ENCODE measurements at places on chromosomes 13 and 19.

DNA sequence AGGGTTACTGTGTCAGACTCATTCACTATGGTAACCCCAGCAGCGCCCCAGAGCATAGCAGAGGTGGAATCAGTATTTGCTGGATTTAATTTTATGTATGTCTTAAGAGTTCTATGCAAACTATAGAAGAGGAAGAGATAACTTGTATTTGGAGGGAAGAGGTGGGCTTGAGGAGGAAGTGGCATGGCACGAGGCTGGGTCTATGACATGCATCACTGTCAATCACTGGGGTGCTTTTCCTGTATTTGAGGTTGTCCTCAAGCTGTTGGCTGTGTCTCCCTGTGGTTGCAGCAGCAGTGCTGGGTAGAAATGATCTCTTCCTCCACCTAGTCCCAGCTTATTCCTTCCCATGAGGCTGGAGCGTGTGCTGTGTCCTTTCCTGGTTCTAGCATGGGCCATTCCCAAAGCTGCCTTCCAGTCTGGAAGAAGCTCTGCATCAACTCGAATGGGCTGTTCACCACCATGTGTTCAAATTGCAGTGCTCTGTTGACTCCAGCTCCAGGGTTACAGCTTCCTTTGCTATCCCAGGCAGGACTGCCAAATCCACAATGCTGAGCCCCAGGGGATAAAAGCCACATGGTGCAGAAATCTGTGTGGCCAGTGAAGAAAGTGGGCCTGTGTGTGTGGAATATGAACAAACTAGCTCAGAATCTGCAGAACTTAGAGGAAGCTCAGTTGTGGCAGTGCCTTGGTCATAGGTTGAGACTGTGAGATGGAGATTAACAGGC is 73.1 kb upstream of the MTIF3 start:
- DNase-seq = no peak

DNA sequence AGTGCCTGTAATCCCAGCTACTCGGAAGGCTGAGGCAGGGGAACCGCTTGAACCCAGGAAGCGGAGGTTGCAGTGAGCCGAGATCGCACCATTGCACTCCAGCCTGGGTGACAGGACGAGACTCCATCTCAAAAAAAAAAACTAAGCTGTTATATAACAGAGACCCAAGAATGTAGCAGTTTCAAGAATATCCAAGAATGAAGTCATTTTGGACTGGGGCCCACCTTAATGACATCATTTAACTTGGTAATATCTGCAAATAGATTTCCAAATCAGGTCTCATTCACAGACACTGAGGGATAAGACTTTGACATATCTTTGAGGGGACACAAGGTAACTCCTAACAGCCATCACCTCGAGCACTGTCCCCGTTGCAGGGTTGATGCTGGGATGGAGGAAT is 36.5 kb upstream of the MRI1 start:
- no peak for DNase-seq

DNA sequence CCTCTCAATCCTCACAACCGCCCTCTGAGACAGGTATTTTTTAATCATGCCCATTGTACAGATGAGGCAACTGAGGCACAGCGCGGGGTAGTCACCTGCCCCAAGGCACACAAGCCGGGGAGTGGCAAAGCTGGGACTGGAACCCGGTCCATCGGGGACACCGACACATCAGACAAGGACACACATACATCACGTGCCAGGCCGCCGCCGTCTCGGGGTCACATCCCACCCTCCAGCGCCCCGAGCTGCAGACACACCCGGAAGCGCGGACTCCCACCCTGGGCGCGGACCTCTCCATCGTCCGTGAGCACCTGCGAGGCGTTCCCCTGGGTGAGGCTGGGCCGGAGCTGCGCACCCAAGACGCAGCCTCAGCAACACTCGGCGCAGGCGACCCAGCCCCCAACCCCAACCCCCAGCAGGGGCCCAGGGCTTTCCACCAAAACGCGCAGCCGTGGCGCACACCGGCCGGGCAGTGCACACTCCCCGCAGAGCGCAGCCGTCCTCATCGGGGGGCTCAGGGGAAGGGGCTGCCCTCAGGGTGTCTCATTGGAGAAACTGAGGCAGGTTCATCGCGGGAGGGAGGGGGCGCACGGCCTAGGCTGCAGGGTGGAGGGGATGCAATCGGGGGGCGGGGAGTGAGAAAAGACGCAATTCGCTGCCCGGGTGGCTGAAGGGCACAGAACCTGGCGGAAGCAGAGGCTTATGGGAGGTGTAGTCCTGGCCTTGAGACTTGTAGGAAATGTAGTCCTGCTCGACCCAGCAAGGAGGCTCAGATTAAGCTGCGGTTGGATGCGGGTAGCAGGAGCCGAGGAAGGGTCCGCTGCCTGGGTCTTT is 1.9 kb upstream of the LMTK3 start:
- DNase-seq = no peak

DNA sequence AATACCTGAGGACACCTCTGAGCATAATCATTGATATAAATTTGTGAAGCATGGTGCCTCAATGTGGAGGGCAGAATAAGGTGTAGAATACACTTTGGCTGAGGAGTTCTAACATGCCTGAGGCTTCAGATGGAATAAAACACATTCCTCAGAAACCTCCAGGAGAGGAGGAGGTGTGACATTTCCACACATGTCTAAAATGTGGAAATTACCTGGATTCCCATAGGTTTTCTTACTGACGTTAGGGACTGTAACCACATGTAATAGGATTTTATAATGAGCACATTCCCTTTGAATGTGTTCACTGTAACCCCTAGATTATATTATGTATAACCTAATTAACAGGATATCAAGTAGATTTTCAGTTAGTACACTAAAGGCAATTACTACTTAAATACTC is 226.1 kb downstream of the TDRD3 start:
- DNase-seq = no peak

DNA sequence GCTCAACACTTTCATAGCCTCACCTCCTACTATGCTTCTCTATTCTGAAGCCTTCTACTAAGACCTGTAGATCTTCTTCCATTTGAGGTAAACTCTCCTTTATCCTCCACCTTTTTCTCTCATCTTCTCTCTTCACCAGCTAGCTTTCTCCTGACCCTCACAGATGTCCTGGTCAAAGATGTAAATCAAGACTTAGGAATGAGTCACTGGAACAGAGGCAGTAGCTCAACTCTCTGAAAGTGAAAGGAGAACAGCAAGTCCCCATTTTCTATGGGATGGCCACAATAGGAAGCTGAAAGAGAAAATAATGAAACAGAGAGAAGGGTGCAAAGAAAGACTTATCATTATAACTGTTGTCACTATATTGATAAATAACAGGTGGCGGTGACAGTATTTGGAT is 86.1 kb upstream of the DOCK9 start:
- no peak for DNase-seq

Measured in smooth muscle cell of the brain vasculature (primary cell).